GM18507 (cell line): ENCODE measurements at places on chromosomes 1 and 21.

DNA sequence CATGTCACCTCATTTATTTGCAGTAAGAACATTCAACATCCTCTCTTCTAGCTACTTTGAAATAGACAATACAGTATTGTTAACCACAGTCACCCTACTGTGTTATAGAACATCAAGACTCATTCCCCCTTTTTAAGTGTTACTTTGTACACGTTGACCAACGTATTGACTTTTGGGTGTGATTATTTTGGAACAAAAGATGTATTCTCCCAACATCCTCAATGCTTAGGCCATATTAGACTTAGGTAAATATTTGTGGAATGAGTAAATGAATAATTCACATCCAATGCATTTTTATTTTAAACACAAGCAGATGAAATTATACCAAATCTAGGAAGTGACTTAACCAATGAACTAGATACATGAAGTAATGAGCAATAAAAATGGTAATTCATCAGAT is 296.6 kb downstream of the CHRM3 start:
- no peak for DNase-seq

GRCh38 chr1:22808676-22809483 is 98.2 kb downstream of the EPHB2 start:
- DNase-seq = no peak

DNA sequence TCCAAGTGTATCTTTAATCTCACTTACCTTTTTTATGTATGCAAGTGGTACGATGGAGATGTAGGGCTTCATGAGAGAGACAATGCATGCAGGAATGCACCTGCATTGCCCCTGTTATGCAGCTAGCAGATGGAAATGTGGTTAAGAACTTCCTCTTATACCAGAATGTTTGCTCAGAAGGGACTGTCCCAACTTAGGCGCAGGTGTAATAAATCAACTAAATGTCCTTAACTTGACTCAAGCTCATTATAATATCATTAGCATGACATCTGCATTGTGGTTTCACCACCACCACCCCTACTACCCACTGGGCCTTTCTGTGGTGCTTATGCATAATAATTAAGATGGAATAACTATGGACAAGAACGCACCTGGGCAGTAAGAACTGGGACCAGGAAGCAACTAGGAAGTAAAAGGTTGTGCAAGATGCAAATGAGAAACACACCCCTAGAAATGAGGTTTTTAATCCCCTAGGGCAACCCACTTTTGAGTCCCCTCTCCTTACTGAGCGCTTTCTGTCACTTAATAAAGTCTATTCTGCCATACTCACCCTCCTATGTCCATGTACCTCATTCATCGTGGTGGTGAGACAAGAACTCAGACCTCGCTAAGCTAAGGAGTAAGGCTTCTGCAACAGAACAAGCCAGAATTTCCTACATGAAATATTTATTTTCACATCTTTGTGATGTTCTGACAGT is 1103.3 kb upstream of the B3GALT2 start:
- DNase-seq = peak; percentile 8

DNA sequence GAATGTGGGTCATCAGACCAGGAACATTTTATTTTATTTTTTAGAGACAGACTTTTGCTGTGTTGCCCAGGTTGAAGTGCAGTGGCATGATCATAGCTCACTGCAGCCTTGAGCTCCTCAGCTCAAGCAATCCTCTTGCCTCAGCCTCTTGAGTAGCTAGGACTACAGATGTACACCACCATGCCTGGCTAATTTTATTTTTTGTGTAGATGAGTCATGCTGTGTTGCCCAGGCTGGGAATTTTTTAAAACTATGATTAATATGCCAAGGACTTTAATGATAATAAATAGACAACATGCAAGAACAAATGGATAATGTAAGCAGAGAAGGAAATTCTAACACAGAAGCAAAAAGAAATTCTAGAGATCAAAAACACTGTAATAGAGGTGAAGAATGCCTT is 142.4 kb downstream of the AK5 start:
- no peak for DNase-seq

GRCh38 chr1:31377364-31377863 is 4.5 kb upstream of the FABP3 start:
- no peak for DNase-seq

GRCh38 chr1:93552741-93553455 is 105.0 kb downstream of the FNBP1L start:
- DNase-seq = no peak

- peak; percentile 86 for DNase-seq
These were observed at the start of gene VASH2 for GRCh38 chr1:212950243-212951125. Gene VASH2, plus strand, starts transcription at chr1:212950541. Its CDS starts 1,002 bp downstream, at chr1:212951543.

GRCh38 chr1:156516821-156517220 is 16.2 kb upstream of the MEF2D start:
- no peak for DNase-seq

GRCh38 chr1:153404768-153405167 is 11.6 kb upstream of the S100A7A start:
- DNase-seq = no peak

- no peak for DNase-seq
These were observed 30.0 kb downstream of the CAPZB start for GRCh38 chr1:19455353-19455752.

GRCh38 chr1:172960454-172961208 is 90.1 kb downstream of the TNFSF18 start:
- no peak for DNase-seq

- no peak for DNase-seq
These were observed 1.9 kb upstream of the BRINP3 start for GRCh38 chr1:190479516-190479915.

- no peak for DNase-seq
These were observed 54.3 kb upstream of the SH3GLB1 start for GRCh38 chr1:86650065-86650464.

- no peak for DNase-seq
These were observed 22.1 kb downstream of the SOX13 start for GRCh38 chr1:204094856-204095634.

DNA sequence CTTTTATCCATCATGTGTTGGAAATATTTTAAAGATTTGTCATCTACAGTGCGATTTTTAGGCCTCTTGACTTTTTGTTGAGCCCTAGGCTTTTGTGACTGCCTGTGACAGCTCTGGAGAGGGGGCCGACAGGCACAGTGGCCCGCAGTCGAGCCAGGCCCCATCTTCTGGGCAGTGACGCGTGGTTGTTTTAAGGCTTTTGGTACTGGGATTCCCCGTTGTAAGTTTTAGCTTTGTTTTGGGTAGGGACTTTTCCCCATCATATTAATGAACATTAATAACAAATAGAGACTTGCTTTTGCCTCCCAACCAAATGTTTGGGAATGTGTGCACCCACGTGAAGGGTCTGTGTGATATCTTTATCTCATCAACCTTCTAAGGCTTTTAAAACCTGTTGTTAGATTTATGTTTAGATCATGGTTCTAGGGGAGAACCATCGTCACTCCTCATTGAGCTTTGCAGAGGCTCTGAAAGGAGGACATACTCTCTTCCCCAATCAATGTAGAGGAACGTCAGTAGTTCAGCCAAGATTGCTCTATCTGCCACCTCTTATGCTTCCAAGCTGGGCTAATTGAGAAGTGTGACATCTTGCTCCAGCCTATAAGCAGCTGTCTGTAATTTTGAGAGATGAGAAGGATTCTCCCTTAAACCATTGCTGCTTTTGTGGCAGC is 34.6 kb downstream of the MAPKAPK2 start:
- no peak for DNase-seq

DNA sequence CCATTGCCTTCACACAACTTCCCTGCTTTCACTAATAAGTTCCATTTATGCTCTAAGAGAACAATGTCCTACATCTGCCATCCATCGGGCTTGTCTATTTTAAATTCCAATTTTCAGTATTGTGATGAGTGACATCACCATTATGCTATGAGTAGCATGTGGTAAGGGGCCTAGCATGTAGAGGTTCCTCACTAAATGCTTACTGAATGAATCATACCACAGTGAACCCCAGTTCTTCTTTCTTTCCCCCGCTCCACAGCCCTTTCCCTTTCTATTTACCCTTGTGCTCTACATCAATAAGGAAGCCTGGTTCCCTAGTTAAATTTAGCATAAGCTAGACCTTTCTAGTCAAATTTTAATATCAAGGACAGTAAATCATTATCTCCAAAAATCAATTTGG is 195.0 kb upstream of the RGS18 start:
- no peak for DNase-seq

DNA sequence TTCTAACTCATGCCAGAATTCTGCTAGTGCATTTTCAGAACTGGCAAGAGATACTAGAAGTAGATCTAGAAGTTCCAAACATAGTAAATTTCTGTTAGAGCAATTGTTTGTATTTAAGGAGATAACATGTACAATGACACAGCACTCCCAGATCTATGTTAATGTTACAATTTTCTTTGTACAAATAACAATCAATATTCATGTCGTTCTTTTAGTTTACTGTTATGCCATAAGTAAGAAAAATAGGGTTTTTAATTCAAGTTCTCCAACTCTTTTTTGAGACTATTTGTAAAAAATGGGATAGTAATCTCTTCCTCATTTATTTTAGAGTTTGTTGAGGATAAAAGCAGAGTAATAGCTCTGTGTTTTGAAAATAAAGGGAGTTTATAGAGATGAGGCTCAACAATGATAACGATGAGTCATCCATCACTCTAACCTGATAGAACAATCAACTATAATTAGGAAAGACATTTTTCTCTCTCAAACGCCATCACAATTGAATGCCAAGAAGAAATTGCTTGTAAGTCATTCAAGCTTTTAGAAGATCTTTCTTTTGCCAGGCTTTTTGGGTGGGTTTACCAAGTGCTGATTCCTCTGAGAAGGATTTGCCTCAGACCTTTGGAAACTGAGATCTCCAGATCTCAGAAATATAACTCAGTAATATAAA is 638 bp downstream of the CD84 start:
- no peak for DNase-seq

- no peak for DNase-seq
These were observed 7.8 kb upstream of the H3-3A start for GRCh38 chr1:226054519-226055327.

DNA sequence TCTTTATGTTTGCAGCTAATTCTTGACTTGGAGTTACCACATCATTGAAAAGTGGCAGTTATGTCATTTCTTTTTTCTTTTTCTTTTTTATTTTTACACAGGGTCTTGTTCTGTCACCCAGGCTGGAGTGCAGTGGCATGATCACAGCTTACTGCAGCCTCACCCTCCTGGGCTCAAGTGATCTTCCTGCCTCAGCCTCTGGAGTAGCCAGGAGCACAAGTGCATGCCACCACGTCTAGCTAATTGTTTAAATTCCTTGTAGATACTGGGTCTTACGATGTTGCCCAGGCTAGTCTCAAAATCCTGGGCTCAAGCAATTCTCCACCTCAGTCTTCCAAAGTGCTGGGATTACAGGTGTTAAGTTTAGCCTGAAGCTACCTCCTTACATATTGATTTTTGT is 52.1 kb upstream of the KANK4 start:
- DNase-seq = no peak

- no peak for DNase-seq
These were observed 45.7 kb upstream of the CACYBP start for GRCh38 chr1:174954073-174954460.

DNA sequence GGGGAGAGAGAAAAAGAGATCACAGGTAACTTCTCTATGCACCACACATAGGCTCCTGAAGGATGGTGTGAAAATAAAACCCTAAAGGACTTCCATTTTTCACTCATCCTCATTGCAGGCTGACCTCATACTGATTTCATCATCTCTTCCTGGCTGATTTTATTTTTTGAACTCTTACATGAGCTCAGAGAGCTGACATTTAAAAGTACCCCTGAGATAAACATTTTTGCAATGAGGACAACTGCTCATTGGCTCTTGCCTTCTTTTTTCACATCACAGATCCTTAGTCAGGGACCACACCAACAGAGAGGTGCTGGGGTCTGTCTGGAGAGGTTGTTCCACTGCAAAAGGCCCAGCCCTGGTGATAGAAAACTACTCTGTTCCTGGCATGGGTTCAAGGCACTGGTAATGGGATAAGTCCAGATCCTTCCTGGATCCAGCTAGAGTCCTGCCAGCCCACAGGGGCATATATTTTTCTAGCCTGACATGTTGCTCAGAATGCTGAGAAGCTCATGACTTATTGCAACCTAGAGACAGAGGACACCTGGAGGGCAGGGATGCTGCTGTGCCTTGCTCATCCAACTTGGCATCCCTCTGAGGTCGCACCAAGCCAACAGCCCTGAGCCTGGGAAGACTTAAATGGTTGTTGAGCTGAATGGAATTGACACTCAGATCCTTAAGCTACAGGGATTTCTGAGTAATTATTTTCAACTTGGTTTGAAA is 360.0 kb downstream of the HHAT start:
- no peak for DNase-seq

DNA sequence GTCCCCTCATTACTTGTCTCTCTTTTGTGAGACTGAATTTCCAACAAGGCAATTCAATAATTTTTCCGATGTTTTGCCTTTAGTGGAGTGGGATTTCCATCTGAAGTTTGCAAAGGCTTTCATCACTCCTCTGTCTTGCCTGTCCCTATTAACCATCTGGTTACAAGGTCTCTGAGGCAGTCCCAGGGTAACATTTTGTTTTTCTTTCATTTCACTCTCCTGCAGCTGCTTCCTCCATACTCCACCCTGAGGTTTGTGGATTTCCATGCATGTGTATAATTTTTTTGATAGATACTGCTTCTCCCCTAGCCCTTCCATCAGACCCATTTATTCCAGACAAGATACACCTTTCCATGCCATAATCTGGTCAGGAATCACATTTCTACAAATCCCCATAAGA is 366.8 kb downstream of the PTBP2 start:
- no peak for DNase-seq

DNA sequence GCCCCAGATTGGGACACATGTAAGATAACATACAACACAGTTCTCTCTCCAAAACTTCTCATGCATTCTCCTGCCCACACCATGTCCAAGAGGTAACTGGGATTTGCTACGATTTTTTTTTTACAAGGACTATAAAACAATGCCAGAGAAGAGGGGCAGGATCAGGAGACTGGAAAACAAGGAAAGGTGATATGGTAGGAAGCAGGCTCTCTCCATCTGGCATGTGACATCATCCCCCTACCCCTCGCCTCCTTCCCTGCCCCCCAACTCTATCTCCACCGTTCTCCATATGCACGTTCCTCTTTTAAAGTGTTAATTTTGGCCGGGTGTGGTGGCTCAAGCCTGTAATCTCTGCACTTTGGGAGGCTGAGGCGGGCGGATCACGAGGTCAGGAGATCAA is 20.7 kb downstream of the OLIG2 start:
- no peak for DNase-seq

GRCh38 chr1:3170561-3171453 is 101.8 kb downstream of the PRDM16 start:
- no peak for DNase-seq

GRCh38 chr21:43684424-43684823 is 25.1 kb downstream of the RRP1B start:
- no peak for DNase-seq

GRCh38 chr1:2575801-2576663 is 10.5 kb upstream of the PRXL2B start:
- DNase-seq = no peak

GRCh38 chr21:40641042-40641441 is 205.9 kb downstream of the DSCAM start:
- DNase-seq = no peak

- DNase-seq = peak; percentile 18
These were observed 104.9 kb upstream of the TMPRSS2 start for GRCh38 chr21:41612674-41613532.

GRCh38 chr1:244837597-244838258 is 2.3 kb downstream of the COX20 start:
- no peak for DNase-seq

GRCh38 chr1:154476791-154477190 is 25.2 kb upstream of the TDRD10 start:
- DNase-seq = no peak

- DNase-seq = no peak
These were observed 393.8 kb downstream of the DSCAM start for GRCh38 chr21:40453183-40453582.
